Epithelial cell of esophagus (primary cell): ENCODE measurements at places on chromosomes 2 and 18.
A peak's percentile ranks its signal among the peaks of the same experiment; 100 is the strongest.

DNA sequence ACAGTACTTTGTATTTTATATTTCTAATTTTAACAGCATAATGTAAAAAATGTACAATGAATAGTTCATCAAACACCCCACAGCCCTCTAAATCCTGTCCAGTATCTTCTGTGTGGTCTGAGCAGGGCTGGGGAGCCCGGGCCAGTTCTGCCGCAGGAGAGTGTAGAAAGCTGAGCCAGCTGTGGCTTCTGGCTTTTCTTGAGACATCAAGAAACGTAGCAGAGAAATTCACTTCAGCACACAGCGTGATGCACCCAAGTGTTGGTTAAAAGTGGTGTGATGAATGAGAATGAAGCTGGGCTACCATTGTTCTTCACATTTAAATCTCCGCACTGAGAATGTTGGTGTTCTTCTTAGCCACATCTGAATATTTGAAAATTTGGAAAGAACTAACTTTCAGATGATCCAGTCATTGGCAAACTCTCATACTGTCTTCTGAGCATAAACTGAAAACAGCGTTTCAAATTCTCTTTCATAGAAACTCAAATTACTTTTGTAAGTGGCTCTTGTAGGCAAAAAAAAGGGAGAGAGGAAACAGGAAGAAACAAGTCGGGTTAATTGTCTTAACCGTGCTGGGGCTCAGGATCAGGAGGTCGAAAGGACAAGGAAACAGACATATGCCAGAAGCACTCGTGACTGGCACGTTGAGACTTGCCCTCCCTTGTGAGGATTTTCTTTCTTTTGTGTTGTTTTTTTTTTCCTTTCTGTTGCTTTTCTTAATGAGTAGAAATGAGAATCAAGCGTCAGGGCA, 23.4 kb upstream of the TMEM87B start:
- DNase-seq = peak; percentile 75

GRCh38 chr2:106124905-106125549, 69.1 kb downstream of the UXS1 start:
- peak; percentile 92 for DNase-seq

DNA sequence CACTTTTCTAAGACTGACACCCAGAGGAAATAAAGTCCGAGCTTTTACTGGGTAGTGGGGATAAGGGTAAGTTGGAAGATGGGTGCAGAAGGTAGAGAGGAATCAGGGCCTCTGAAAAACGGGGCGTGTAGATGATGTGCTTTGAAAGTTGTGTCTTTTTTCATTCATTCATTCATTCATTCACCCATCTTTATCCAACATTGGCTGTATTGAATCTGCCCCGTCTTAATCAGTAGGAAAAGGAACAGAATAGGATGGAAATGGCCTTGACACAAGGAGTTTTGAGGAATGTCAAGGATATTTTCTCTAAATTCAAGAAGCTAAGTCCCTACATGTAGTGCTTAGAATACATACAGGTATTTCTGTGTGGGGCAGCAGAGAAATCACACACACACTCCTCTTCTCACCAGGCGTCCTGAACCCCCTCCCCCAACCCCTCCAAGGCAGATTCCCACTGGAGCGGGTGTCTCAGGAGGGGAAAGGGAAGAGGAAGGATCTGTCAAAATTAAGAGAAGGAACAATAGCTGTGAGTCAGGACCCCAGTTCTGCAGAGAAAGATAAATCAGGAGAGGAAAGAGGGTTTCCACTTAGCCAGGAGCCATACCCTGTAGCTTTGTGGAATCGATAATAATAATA, 13.9 kb downstream of the DYSF start:
- DNase-seq = no peak

DNA sequence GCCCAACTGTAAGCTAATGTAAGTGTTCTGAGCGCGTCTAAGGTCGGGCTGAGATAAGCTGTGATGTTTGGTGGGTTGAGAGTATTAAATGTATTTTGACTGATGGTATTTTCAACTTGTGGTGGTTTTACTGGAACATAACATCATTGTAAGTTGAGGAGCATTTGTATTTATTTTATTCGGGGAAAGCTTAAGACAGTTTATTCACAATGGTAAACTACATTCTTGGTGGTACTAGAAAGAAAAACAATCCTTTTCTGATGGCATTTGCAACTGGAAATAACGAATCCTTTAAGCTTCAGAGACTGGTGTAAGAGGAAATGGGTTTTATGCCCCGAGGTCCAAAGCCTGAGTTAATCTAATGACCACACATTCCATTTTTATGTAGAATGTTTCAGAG, 283.3 kb upstream of the NETO1 start:
- no peak for DNase-seq

DNA sequence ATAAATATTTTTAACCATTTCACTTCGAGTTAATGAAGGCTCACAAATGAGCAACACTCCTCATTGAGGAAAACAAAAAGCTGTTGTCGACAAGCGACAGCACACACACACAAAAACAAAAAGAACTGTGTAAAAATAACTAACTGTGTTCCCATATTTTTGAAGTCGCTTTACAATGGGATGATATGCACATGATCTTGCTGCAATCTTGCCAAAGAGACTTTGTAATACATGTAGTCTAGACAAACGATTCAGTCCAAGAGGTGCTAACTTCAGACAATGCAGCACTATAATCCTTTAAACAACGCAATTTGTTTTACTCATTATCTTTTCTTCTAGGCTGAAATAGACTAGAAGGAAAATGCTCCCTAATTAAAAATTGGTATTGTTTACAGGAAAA, 7.2 kb upstream of the USP34 start:
- DNase-seq = no peak

GRCh38 chr2:43748333-43748732, 25.5 kb upstream of the DYNC2LI1 start:
- no peak for DNase-seq

DNA sequence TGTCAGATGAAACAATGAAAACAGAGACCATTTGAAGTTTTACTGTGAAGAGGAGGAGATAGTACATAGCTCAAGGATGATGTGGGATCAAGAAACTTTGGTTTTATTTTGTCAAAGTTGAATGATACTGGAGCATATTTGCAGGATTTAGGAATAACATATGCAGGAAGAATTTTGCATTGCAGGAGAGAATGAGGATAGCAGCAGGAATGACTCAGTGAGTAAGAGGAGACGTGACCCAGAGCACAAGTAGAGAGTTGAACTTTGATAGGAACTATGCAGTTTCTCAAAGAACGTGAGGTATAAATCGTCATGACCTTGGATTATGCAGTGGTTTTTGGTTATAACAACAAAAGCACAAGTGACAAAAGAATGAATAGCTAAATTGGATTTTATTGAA, 47.7 kb downstream of the MAPRE2 start:
- DNase-seq = no peak

DNA sequence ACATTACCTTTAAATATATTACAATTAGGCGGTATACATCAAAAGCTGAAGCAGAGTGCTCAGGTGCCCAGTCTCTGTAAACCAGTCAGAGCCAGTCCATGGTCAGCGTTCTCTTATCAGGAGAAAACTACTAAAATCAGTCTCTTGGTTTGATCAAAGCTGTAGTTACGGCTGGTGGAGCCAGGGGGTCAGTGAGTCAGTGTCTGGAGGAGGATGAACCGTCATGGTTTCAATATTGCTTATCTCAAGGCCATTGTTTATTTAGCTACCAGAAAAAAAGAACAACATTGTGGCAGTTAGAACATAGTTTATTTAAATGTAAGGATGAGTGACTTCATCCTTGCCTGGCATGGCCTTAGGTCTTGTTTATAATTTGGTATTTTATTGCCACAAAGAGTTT, 71.3 kb upstream of the NYAP2 start:
- no peak for DNase-seq

DNA sequence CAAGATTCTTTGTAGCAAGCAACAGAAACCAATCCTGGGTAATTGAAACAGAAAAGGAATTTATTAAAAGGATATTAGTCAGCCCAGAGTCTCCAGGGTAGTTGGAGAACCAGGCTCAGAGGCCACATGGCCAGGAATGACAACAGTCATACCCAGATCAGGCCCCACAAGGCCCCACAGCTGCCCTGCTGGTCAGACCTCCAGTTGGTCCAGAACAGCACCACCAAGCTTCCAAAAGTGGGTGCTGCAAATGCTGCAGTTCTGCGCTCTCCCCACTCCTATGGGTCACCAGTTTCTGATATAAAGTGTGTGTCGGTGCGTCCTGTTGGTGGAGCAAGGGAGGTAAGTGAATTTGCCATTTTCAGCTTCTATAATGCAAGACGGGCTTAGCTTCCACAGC, 29.9 kb downstream of the KLHL29 start:
- no peak for DNase-seq

GRCh38 chr18:8847066-8847755, 141.9 kb downstream of the MTCL1 start:
- peak; percentile 45 for DNase-seq

DNA sequence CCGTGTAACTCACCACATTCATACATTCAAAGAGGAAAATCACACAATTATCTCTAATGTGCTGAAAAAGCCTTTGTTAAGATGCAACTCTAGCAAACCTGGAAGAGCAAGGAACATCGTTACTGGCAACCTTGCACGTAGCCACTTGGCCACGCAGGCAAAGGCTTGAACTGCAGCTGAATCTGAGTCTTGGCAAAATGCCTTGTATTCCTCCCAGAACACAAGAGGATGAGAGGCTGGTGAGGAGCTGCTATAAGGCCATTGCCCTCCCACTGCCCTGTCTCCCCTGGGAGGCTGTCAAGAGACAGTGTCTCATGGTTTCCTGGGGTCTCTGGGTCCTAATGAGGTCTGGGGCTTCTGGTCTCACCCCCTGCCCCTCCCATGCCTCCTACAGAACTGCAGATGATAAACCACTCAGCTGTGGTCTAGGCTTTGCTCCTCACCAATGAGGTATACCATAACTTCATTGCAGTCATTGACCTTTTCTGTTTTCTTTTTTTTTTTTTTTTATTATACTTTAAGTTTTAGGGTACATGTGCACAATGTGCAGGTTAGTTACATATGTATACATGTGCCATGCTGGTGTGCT, 141.4 kb downstream of the SPP2 start:
- peak; percentile 75 for DNase-seq

DNA sequence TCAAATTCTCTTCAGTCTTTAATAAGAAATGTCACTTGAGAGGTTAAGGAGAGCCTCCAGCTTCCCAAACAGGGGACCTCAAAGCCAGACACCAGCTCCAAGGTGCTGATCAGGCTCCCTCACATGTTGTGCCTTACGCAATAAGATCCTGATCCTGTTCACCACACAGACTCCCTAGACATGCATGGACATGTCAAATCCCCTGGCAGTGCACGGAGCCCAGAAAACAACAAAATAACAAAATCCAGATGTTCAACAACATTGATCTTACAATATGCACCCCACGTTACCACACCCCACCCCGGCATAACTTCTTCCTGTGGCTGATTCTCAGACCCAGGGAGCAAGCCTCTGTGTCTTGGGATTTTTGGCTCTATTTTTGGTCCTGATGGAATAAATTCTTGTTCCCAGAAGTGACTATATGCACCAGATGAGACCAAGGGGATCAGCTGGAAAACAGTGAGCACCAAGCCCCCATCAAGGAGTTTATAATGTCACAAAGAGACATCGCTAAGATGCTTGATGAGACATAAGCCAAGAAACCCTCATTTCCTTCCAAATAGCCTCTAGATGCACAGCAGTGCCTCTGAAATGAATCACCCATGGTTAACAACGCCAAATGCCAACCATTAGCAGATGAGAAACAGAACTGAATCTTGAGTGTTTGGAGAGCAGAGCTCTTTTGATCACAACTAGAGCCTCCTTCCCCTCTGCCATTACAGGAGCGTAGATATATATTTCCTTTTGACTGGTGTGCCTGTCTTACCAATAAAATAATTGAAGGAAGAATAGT, 198.2 kb downstream of the PRKCE start:
- peak; percentile 88 for DNase-seq

GRCh38 chr2:157874348-157874747, 1.8 kb downstream of the ACVR1 start:
- DNase-seq = no peak

- no peak for DNase-seq
Observed at GRCh38 chr2:218033590-218034496, 31.0 kb upstream of the TNS1 start.

GRCh38 chr18:37565101-37565976, at the start of gene CELF4:
CELF4 (minus strand) TSS chr18:37565798.
- peak; percentile 16 for DNase-seq

DNA sequence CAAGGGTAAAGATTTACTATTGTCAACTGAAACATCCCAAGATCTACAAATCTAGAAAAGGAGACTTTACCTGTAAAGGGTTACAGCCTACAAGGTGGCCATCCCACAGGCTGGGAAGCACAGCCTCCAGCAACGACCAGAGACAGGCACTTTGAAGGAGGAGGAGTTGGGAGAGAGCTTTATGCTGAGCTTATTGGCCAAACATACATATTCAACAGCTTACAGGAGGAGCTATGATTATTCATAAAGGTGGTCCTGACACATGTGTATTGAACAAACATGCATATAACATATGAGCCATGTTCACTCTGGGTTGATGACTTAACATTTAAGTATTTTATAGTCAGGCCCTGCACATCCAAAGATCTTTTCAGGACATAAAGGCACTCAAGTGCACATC, 11.1 kb upstream of the ABCA12 start:
- DNase-seq = no peak

DNA sequence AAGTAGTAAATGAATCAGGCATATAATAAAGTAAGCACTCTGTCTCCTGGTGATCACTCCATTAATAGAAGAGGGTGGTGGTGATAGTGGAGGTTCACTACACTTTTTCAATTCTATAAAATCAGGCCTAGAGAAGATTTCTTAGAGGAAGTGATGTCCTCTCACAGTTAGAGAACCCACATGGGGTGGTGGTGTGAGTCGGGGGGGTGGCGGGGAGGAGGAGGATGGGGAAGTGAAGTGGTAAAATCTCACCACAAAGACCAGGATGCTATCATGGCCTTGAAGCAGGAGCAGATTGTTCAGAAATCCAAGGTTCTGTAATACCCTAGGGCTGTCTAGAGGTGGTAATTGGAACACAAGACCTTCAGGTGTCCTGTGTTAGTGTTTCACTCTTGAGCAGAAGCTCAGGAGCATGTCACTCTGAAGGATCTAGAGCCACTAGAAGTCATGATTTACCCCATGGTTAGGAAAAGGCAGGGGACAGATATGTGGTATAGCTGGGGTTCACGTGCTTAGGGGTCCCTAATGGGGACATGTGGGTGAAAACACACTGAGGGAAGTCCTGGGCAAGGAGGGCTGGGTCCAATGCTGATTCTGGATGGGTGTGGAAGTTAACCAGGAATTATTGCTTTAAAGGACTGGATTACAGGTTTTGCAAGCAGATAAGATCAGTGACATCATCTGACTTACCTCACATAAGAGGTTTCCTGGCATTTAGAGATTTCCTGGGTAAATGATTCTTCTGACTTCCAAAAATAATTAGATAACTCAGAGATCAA, 31.0 kb downstream of the RNF125 start:
- peak; percentile 36 for DNase-seq

- peak; percentile 63 for DNase-seq
Observed at GRCh38 chr2:174597345-174598047, at the start of gene WIPF1. WIPF1 (minus strand) TSS chr2:174597804; CDS start chr2:174585573, 12,231 bp downstream.

- no peak for DNase-seq
Observed at GRCh38 chr2:232126301-232127099, 165.0 kb downstream of the DIS3L2 start.
